Fibroblast of upper back skin (primary cell): ENCODE measurements at places on chromosomes 3 and 15.

DNA sequence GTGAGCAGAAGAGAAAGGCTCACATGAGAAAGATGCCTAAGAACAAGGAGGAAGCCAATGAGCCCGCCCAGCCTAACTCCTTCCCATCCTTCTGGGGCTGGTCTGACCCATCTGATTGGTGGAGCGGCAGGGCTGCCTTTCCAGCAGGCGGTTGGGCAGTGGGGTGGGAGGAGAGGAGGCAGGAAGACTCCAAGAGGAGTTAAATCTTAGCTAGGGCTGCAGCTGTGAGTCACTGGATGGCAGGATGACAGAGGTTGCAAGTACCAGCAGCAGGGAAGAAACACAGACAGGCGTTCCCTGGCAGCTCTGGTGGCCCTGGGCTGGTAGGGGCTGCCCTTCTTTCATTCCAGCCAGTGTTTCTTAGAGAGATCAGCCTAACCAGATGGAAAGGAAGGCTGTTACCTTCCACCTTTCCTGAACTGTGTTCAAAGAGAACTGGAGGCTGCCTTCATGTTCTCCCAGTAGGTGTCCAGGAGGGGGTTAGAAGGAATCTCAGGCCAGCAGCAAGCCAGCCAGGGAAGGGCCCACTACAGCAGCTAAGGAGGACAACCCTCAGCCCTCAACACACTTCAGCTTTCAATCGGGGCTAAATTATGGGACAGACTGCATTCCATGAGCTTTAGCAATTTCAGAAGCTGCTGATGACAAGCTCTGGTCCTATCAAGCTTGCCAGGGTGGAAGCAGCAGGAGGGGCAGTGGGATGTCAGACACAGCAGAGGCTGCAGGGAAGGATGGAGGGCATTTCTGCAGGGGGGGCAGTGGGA is 50.3 kb downstream of the CHSY1 start:
- peak; percentile 99 for DNase-seq

GRCh38 chr3:64861684-64862083 is 173.9 kb upstream of the ADAMTS9 start:
- peak; percentile 12 for DNase-seq

GRCh38 chr3:43144761-43145490 is 39.0 kb upstream of the POMGNT2 start:
- DNase-seq = peak; percentile 49

- no peak for DNase-seq
These were observed 163.2 kb downstream of the FBLN2 start for GRCh38 chr3:13711911-13712650.

DNA sequence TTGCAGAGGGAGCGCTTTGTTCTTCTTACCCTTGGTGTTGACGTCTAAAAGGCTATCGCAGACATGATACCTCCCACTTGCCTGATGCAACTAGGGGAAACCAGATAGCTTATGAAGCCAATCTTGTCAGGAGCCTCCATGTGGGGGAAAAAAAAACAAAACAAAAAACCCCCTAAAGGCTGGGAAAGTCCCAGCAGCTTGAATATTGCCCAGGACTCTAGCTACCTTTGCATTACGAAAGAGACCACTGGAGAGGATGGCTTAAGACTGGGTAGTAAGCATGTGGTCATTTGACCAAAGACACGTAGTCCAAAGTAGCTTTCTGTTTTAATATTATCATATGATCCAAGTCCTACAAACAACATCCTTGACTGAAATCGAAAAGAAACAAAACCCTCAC is 120.7 kb upstream of the WNT5A start:
- DNase-seq = peak; percentile 24

DNA sequence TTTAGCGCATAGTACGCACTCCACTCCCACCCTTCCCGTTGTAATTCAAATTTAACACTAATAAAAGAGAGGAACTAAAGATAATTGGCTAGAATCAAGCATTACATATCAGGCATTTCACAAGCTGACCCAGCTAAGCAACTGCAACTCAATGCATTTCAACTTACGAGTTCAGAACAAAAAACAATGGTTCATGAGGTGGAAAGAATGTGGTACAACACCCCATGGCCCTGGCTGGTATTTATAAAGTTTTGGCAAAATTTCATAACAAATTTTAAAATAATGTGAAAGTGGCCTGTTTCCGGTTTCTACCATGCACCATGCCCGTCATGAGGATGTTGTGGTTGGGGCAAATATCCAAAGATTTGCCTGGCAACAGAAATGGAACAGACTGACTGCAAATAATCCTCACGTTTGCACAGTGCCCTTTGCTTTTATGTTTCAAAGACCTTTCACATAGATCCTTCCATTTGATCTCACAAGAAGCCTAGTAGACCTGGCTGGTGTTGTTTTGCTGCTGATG is 455.3 kb upstream of the NR2F2 start:
- peak; percentile 31 for DNase-seq

- no peak for DNase-seq
These were observed 8.1 kb downstream of the CTNNB1 start for GRCh38 chr3:41207355-41207754.

DNA sequence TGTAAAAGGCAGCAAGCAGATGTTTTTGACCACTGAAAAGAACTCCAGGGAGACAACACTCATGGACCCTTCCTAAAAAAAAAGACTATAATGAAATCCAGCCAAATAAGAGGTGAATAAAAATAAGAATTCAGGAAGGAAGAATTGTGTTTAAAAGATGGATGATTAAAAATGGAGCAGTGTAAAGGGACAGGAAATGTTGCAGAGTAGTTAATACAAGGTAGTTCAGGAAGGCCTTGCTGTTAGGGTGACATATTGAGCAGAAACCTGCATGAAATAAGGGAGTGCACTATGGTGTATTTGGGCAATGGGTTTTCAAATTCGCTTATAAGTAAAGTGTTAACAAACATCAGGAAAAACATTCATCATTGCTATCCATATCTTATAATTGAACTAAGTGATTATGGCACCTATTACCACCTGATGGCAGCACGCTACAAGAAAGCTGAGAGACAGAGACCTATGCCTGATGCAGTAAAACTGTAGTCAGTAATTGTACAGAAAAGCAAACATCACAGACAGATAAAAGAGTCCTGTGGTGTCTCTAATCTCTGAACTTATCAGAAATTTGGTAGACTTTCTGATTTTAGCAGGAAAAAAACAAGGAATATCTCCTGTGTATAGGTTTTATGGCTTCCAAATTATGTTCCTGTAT is 5.8 kb upstream of the DBR1 start:
- DNase-seq = peak; percentile 44

GRCh38 chr3:70770650-70771049 is 458.2 kb upstream of the MDFIC2 start:
- DNase-seq = no peak

GRCh38 chr3:43328653-43329052 is 42.3 kb downstream of the SNRK start:
- DNase-seq = no peak

DNA sequence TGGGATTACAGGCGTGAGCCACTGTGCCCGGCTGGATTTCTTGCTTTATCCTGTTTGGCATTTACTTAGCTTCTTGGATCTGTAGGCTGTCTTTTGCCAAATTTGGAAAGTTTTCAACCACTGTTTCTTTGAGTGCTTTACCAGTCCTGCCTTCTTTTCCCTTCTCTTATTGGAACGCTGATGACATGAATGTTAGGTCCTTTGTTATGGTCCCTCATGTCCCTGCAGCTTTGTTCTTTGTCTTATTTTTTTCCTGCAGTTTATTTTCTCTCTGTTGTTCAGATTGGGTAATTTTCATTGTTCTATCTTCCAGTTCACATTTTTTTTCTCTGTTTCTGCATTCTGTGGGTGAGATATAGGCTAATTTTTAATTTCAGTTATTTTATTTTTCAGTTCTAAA is 25.0 kb downstream of the SH3GL3 start:
- DNase-seq = no peak

DNA sequence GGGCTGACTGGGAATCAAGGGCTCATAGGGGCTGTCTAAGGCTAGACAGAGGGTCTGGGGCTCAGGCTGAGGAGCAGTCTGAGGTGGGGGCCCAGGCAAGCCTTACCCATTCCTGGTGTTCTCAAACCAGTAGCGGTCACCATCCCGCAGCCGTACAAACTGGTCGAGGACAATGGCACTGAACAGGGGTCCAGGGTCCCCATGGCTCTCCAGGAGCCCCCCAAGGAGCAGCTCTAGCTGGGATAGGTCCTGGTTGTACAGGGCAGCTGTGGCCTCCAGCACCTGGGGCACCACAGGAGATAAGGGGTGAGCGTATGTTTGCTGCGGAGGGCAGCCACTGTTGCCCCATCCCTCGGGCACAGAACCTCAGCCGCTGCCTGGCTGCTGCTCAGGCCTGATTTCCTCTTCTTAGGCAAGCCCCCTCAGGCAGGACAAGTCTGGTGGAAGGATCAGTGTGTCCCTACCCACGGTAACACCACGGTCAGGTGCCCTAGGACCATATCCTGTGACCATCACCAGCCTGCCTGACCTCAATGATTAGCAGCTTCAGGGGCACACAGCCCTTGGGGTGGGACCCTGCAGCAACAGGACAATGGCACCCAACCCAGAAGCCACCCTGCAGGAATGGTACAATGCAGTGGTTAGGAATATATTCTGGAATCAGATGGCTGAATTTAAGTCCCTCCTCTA is 5.9 kb downstream of the DUOX2 start:
- DNase-seq = no peak

GRCh38 chr15:50144341-50145120 is 25.5 kb upstream of the ATP8B4 start:
- DNase-seq = no peak

DNA sequence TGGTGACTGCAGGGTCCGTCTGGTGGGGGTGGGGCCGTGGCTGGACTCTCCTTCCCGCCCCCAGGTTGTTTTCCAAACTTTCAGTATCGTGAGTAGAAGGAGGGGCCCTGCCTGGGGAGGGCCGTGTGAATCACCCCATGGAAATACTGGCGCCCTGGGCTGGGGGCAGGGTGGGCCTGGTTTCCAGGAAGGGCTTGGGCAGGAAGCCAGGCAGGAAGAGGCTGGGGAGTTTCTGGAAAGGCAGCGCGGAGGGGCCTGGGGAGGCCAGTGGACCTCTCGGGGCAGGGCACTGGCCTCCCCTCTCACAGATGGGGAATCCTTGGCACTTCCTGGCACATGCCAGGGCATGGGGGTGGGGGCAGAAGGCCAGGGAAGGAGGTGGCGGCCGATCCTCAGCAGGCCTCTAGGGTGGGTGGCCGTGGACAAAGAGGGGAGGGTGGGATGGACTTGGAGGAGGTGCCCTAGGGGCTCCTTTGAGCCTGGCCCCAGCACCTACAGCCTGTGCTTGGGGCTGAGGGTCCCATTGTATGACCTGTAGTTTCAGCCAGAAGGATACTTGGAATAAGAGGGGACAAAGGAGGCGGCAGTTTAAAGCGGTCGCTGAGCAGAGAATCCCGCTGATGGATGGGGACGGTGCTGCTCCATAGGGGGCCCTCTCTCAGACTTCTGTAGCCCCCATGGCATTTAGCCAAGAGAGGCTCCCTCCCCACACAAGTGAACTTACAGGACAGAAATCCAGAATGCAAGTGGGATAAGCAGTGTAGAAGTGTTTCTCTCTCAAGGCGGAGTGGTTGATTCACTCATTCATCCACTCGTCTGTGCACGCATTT is 56.5 kb upstream of the GATA2 start:
- DNase-seq = peak; percentile 95

DNA sequence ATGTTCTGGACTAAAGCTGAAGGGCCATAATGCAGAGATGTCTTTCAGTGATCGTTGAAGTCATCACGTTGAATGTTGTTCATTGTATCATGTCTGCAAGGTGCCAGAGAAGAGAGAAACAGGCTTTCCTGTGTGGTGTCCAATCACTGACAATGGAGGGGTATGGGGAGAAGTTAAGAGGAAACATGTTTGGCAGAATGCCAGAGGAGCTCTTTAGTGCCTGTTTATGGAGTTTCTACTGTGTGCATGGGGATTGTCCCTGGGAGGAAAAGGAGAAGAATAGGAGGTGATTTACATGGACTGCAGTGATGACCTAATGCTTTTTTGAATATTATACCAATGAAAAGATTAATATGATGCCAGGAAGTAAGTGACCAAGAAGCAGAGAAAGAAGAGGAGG is 11.7 kb downstream of the SCAANT1 start:
- no peak for DNase-seq

- DNase-seq = peak; percentile 46
These were observed 96.0 kb upstream of the MELTF start for GRCh38 chr3:197125636-197126035.

GRCh38 chr15:52731732-52732470 is 52.7 kb upstream of the ATOSA start:
- no peak for DNase-seq

DNA sequence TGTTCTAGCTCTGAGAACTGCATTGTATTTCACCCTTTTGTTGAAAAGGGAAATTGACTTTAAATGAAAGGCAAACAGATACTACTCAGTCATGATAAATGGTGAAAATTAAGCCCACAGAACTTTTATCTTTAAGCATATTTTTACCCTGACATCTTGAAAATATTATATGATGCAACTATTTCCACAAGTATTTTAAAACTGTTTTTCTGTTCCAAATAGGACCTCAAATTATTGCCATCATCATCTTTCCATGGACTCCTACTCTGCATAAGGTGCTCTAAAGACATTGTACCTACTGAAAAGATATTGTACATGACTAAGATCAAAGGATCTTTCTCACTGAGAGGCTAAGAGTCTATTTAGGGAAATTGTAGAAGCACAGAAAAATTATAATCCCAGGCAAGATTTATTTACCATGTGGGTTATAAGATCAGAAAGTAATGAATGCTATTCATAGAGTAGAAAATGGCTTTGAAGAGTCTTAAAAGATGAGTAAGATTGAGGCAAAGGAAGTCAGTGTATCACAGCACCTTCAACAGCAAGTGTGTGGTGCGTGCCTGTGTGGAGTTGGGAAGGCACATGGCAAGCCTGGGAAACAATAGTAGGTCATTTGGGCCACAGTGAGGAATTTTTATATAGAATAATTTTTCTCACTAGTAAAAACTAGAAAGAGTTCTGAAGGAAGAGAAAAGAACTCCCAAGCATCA is 68.8 kb downstream of the VGLL3 start:
- peak; percentile 59 for DNase-seq

GRCh38 chr3:40713306-40713705 is 188.5 kb downstream of the ZNF621 start:
- no peak for DNase-seq

- peak; percentile 94 for DNase-seq
These were observed at the start of gene CRTAP for GRCh38 chr3:33113772-33114621. Gene CRTAP, plus strand, starts transcription at chr3:33114014. Its CDS starts 64 bp downstream, at chr3:33114078.

DNA sequence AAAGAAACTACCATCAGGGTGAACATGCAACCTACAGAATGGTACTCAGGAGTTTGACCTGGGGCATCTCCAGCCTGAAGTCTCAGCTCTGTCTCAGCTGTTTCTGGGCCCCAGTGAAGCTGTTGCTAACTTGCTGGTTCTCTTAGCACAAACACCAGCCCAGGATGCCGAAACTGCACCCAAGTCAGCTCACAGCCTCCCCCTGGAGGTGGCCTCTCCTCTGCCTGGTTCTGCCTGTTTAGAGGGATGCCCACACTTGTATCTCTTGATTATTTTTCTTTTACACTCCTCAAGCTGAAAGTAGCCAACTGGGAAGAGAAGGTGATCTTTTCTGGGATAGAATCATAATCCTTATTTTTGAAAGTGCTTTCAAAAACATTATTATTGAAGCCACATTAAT is 289.0 kb upstream of the RASGRP1 start:
- peak; percentile 50 for DNase-seq
